Activated CD4-positive, alpha-beta memory T cell treated with anti-CD3 and anti-CD28 coated beads for 36 hours (primary cell): ENCODE measurements at places on chromosomes 7 and 10. TPM values are rescaled to one million over a fixed set of nuclear protein-coding genes. Genes with fewer than 3 reads are reported as not detected.

The SPAM1 gene
- total RNA-seq: not detected

The ATG9B gene
- 4.6 TPM for total RNA-seq

DNA sequence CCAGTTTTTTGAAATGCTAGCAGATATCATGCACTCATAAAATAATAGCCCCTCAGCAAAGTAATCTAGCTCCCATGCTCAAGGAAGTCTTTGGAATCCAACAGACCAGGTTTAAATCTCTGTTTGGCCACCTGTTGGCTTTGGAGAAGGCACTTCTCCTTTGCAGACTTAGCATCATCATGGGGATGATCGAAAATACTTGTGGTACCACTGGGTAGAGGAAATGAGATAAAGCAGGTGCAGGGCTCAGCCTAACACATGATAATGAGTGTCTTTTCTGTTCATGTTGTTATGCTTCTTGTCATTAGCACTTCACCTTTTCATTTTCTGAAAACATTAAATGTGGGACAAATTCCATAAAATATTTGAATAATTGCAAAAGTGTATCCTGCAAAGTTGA lies 67.4 kb downstream of the LRRC18 start:
- H3K4me1 ChIP-seq: no peaks in the 10 kb centered on the region
- no peak overlapping the region for H3K4me3 ChIP-seq
- no peak overlapping the region for H3K27ac ChIP-seq
- H3K36me3 ChIP-seq: no peaks in the 10 kb centered on the region

- H3K27ac ChIP-seq: no peak overlapping the region
- no peaks in the 10 kb centered on the region for H3K4me1 ChIP-seq
- DNase-seq: no peak
- no peak overlapping the region for H3K4me3 ChIP-seq
Observed at GRCh38 chr7:15424468-15424867, 137.3 kb downstream of the AGMO start.

- H3K4me3 ChIP-seq: no peak overlapping the region
- no peaks in the 10 kb centered on the region for H3K36me3 ChIP-seq
- no peaks in the 10 kb centered on the region for H3K4me1 ChIP-seq
- DNase-seq: no peak
- H3K27me3 ChIP-seq: no peaks in the 10 kb centered on the region
- no peak overlapping the region for H3K27ac ChIP-seq
Observed at GRCh38 chr7:53539558-53539957, 504.1 kb downstream of the POM121L12 start.

- no peak overlapping the region for H3K27ac ChIP-seq
- no peaks in the 10 kb centered on the region for H3K36me3 ChIP-seq
- H3K4me1 ChIP-seq: no peaks in the 10 kb centered on the region
- no peak overlapping the region for H3K4me3 ChIP-seq
- no peak for DNase-seq
Observed at GRCh38 chr10:130491011-130491692, 355.0 kb downstream of the GLRX3 start.

DNA sequence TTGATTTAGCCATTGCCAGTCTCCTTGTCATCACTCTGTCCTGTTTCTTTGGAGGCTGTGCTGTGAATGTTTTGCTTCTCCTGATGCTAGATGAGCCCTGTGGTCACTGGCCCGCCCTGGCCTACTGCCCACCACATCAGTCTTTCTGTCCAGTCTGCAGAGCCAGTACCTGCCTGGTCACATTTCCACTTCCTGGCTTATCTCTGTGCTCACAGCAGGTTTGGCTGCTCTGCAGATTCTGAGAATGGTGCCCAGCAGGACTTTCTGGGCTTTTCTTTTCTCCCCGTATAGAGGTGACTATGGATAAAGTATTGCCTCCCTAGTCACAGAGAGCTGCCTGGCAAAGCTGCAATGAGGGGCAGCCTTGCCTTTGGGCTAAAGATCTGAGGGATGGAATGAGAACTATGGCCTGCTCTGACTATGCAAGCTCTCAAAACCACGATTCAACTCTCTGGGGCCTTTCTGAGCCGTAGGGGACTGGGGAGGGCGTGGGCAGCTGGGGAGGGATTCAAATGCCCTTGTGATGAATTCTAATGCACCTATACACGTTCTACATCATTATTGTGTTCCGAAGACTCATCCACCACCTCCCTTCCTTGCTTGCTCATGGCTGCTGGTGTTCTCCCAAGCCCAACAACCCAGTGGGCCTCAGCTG lies 410.4 kb upstream of the NPVF start:
- H3K27me3 ChIP-seq: no peaks in the 10 kb centered on the region
- DNase-seq: no peak
- H3K27ac ChIP-seq: no peak overlapping the region
- H3K36me3 ChIP-seq: no peaks in the 10 kb centered on the region

DNA sequence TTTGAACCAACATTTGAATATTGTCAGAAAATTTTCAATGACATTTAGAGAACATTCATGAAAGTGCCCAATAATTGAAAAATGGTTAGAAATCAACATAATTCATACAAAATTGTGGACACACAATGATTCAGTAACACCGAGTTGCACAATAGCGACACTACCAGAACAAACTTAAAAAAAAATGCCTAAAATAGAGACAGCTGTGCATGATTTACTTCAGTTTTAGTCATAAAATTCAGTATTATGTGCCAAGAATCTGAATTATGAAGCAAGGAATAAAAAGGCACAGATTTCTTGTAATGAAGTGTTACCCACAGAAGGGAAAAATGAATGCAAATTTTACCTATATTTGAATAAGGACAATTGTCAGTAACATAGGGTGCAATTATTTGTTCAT lies 396.0 kb downstream of the SEMA3D start:
- H3K4me3 ChIP-seq: no peak overlapping the region
- H3K4me1 ChIP-seq: no peaks in the 10 kb centered on the region
- no peak for DNase-seq
- H3K27me3 ChIP-seq: no peaks in the 10 kb centered on the region
- no peak overlapping the region for H3K27ac ChIP-seq
- H3K36me3 ChIP-seq: no peaks in the 10 kb centered on the region

DNA sequence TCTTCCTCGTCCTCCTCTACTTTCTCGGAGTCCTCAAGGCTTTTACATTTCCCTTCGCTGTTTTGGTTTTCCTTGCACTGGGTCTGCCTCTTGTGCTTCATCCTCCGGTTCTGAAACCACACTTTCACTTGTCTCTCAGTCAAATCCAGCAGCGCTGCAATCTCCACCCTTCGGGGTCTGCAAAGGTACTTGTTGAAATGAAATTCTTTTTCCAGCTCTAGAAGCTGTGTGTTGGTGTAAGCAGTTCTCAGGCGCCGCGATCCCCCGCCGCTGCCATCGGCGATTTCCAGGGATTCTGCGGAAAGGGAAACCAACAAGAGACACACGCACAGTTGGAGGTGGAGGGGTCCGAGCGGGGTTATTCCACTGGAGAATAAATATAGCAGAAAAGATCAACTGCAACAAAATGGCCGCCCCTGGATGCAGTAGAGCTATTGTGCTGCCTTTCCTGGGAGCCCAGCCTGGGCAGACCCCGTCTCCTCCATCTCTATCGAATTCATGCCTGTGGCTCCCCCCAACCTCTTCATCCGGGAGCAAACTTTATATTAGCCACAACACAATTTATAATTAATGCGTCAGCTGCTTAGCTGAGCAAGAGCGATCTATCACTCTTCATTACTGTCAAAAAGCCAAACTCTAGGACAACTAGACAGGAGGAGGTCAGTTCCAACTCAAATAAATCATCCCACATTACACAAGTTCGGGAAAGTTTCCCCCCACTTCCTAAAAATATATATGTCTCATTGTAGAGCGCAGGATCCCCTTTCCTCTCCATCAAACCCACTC lies 1.1 kb downstream of the HOXA2 start:
- no peak overlapping the region for H3K27ac ChIP-seq
- peaks cover 51% of the 10 kb centered on the region for H3K27me3 ChIP-seq
- no peak overlapping the region for H3K4me3 ChIP-seq
- peaks cover 12% of the 10 kb centered on the region for H3K36me3 ChIP-seq
- peaks cover 30% of the 10 kb centered on the region for H3K4me1 ChIP-seq

- peak overlapping the region; percentile 94 for H3K4me3 ChIP-seq
- peak overlapping the region; percentile 96 for H3K27ac ChIP-seq
- peaks cover 58% of the 10 kb centered on the region for H3K36me3 ChIP-seq
- peaks cover 68% of the 10 kb centered on the region for H3K4me1 ChIP-seq
Observed at GRCh38 chr10:62047228-62047892, 145.9 kb downstream of the ARID5B start.

- H3K36me3 ChIP-seq: peaks cover 4% of the 10 kb centered on the region
- peaks cover 45% of the 10 kb centered on the region for H3K4me1 ChIP-seq
- no peak overlapping the region for H3K4me3 ChIP-seq
- no peak overlapping the region for H3K27ac ChIP-seq
- H3K27me3 ChIP-seq: no peaks in the 10 kb centered on the region
- DNase-seq: no peak
Observed at GRCh38 chr10:117350909-117351308, 24.3 kb downstream of the PDZD8 start.

DNA sequence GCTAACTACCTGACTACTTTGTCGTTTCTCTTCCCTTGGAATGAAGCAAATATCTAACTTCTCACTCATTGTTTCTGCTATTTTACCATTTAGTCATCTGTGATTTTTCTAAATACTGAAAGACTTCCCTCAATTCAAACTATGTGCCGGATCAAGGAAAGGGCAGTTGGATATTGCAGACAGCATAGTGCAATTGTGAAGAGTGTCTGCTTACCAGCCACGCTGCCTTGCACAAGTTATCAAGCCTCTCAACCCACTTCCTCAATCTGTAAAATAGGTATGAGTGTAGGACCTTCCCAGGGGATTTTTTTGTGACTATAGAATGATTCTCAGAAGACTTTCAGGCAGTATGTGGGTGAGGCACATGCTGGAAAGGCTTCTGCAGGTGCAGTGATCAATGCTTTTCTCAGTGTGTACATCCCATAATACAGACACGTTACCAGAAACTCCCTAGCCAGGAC lies 54.3 kb downstream of the EGFR start:
- H3K4me3 ChIP-seq: no peak overlapping the region
- H3K27ac ChIP-seq: no peak overlapping the region
- H3K4me1 ChIP-seq: peaks cover 13% of the 10 kb centered on the region
- H3K27me3 ChIP-seq: peaks cover 8% of the 10 kb centered on the region
- no peaks in the 10 kb centered on the region for H3K36me3 ChIP-seq

DNA sequence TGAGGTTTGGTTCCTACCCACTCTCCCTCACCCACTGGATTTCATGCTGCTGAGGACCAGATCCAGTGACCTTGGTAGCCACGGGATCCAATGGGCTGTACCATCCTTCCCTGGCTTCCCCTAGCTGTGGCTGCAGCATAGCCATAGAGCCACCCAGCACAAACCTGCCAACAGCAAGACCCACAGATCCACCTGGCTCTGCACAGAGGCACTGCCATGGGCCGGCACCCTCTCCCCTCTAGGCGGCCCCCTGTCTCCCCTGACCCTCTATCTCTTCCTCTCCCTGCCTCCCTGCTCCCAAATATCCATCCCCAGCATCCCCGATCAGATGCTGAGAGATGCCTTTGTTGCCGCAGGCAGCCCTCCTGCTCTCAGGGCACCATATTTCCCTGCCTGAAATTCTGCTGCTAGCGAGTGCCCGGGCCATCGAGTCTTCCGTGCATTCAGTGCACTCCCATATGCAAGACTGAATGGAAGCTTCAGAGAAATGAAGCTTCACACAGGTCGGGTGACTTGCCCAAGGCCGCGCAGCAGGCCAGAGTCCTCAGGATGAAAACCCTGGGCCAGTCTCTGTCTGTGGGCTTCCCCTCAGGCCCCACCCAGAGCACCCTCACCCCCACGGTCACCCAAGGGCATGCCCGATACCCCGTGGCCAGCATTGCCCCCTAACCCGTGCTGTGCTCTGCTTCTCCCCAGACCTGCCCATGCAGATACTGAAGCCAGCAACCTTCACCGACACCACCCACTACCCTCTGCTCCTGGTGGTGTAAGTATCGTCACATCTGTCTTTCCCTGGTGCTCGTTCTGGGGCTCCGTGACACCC lies 130.8 kb downstream of the PAXIP1 start:
- H3K27ac ChIP-seq: no peak overlapping the region
- no peak for DNase-seq
- H3K36me3 ChIP-seq: no peaks in the 10 kb centered on the region
- peaks cover 3% of the 10 kb centered on the region for H3K4me1 ChIP-seq
- no peak overlapping the region for H3K4me3 ChIP-seq

DNA sequence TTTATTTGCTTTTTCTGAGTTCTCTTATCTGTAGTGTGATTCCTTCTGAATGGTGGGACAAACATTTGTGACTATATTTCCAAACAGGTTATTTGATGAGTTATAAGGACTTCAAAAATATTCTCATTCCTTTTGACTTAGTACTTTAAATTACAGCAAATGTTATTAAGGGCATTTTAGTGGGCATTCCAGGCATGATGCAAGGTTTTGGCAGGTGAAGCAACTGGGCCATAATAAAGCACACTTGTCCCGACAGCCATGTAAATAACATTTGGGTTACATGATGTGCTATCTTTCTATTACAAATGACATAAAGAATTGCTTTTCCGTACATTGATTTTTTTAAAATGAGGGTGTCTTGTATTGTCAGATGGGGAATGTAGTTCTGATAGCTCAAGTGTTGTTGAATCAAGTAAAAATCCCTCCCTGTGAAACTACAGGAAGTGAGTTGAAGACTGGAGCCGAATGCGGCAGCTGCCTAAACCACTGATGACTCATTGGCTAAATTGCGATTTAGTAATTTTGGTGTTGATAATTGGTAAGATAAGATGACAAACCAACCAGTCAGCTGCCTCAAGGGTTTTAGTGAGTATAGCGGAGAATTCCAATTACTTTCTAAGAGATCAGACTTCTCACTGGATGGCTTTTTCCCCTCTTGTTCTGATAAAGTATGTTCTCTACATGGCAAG lies 231.3 kb upstream of the NPY start:
- DNase-seq: no peak
- no peak overlapping the region for H3K4me3 ChIP-seq
- H3K4me1 ChIP-seq: peaks cover 6% of the 10 kb centered on the region
- peaks cover 16% of the 10 kb centered on the region for H3K27me3 ChIP-seq
- no peaks in the 10 kb centered on the region for H3K36me3 ChIP-seq

DNA sequence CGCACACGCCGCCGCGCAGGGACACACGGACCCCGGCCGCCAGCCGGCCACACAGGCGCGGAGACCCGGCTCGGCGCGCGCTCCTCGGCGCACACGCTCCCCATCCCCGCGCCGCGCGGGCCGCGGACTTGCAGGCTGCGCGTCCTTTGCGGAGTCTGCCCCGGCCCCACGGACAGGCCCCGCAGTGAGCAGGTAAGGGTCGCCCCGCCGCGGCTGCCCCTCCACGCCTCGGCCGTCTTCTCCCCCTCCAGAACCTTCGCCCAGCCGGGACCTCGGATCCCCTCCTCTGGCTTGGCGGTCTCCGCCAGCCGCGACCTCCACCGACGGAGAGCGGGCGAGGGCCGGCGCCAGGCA lies 356 bp downstream of the ADCYAP1R1 start:
- H3K27me3 ChIP-seq: peaks cover 28% of the 10 kb centered on the region
- H3K4me3 ChIP-seq: no peak overlapping the region
- no peak overlapping the region for H3K27ac ChIP-seq
- no peak for DNase-seq
- no peaks in the 10 kb centered on the region for H3K36me3 ChIP-seq
- H3K4me1 ChIP-seq: peaks cover 1% of the 10 kb centered on the region
